ENCODE measurements at places on chromosomes 1 and 21.

DNA sequence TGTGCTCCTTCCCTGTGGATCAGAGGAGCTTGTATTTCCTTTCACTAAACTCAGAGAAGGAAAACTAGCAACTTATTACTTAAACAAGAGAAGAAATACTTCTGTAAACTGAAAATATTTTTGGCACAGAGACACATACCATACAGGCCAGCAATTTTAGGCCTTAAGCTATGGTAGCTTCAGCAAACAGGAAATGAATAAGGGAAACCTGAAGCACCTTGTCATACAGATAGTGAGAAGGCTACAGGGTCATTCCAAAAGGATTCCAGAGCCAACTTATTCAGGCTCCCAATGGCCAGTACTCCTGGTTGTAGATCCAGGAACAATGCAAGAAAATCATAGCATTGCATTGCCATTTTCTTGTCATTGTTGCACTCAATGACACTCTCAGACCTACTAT lies 9.1 kb upstream of the KYAT3 start:
- DNase-seq: no peak

- DNase-seq: no peak
Measured at GRCh38 chr1:9420835-9421532, 118.3 kb upstream of the SLC25A33 start.

GRCh38 chr1:112027696-112028095 lies 38.2 kb upstream of the KCND3 start:
- DNase-seq: no peak

DNA sequence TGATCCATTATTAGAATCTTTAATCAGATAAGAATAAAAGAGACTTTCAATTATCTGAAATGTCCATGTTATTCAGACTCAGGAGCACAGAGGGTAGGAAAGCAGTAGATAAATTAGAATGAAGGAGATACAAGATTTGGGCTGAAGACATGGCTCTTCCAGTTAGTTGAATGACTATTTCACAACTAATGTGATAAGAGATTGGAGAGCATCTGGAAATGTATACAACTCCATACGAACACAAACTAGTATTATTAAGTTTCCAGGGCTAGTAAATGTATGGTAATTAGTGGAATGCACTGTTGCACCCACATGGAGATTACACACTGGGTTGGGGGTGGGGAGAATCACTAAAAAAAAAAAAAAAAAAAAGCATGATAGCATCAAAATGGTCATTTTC lies 618.0 kb downstream of the KIF26B start:
- no peak for DNase-seq

DNA sequence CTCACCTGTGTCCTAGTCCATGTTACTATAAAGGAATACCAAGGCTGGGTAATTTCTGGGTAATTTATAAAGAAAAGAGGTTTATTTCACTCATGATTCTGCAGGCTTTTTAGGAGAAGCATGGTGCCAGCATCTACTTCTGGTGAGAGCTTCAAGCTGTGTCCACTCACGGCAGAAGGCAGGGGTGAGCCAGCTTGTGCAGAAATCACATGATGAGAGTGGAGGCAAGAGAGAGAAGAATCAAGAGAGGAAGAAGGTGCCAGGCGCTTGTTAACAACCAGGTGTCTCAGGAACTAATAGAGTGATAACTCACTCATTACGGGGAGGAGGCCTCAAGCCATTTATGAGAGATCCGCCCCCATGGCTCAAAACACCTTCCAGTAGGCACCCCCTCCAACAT lies 67.5 kb upstream of the CD34 start:
- DNase-seq: no peak

DNA sequence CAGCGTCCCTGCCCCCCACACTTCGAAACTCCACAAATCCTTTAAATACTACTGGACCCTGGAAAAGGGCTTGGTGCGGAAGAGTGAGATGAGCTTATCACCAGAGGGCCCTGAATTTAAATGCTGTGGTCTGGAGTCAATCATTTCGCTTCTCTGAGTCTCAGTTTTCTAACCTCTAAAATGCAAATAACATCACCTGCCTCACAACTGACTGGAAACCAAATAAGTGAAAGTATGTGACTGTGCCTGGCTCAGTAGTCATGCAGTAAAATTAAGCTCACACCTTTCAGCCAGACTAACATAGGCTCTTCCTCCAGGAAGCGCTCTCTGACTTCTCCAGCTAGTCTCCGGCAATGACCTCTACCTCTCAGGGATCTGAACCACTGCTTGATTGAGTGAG lies 4.2 kb downstream of the GJA4 start:
- no peak for DNase-seq

DNA sequence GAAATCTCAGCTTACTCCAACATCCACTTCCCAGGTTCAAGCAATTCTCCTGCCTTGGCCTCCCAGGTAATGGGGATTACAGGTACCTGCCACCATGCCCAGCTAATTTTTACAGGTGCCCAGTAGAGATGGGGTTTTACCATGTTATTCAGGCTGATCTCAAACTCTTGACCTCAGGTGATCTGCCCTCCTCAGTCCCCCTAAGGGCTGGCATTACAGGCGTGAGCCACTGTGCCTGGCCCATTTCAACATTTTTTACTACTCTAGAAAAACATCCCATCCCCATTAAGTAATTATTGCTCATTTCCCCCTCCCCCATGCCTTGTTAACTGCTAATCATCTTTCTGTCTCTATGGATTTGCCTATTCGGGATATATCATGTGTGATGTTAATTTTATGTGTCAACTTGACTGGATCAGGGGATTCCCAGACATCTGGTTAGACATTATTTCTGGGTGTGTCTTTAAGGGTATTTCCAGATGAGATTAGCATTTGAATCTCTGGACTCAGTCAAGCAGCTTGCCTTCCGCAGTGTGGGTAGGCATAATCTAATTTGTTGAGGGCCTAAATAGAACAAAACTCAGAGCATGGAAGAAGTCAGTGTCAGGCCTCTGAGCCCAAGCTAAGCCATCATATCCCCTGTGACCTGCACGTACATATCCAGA lies 33.0 kb upstream of the ZBTB8B start:
- DNase-seq: no peak

GRCh38 chr1:154352581-154353459 lies 27.5 kb downstream of the ATP8B2 start:
- peak; percentile 69 for DNase-seq
